ENCODE measurements at places on chromosomes 1 and 21. TPM values are rescaled to one million over a fixed set of nuclear protein-coding genes. Genes with fewer than 3 reads are reported as not detected.

The TMPRSS15 gene
- not detected for total RNA-seq

The GPR153 gene
- 0.65 TPM for total RNA-seq

The WNT3A gene
- total RNA-seq = not detected

The RAP1GAP gene
- 0.19 TPM for total RNA-seq

All from CD8-positive, alpha-beta T cell (primary cell).